Smooth muscle cell of the brain vasculature (primary cell): ENCODE measurements at places on chromosomes 3 and 15.

DNA sequence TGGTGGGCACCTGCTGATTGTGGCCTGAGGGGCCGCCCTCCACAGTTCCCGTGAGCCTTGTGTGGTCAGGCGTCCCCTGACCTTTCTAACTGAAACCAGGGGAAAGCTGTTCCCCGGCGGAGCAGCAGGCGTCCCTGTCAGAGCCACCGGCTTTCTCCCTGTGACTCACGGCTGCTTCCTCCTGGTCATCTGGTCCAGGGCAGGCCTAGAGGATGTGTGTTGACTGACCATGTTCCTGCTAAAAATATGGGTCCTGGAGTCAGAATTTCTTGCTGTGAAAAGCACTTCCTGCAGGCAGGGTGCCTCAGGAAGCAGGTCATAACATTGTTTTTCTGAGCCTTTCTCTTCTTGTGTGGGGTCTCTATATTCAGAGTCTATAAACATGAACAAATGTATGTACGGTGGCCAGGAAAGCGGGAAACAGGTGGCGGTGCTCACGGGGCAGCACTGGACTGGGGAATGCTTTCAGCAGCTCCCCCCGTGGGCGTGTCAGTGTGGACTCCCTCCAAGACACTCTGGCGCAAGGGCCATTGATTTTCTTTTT, 38.4 kb upstream of the CGNL1 start:
- peak; percentile 50 for DNase-seq

DNA sequence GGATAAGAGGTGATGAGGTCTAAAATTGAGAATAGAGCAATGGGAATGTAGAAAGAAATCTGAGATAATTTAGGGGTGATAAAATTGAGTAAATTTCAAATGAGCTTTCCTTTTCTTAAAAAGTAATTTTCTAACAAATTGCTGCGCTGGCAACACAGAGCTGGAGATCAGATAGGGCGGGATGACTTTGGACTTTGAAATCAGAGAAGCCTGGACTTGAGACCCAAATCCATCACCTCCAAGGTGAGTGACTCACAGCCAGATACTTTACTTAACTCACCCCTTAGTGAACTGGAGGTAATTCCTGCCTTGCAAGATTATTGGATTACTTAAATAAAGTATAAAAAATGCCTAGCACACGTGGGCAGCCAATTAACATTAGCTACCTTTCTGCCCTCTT, 80.8 kb downstream of the P2RY1 start:
- no peak for DNase-seq

- no peak for DNase-seq
These were observed 61.6 kb downstream of the TMEM39A start for GRCh38 chr3:119401503-119402440.

DNA sequence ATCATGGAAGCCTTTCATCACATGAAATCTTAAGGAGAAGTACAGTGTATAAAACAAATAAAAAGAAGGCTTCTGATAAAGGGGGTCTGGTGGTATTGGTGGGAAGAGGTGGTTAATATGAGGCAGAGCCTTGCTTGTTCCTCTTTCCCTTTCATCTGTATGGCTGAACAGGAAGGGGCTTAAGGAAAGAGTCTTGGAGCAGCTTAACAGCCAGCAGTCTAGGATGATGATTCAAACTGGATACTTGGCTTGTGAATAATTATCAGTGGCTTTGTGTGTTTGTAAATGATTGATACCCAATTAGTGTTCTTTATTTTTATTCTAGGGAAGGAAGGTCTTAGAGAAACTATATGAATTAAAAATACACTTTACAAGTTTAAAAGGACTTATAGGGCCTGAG, 29.1 kb upstream of the TCAIM start:
- DNase-seq: no peak

DNA sequence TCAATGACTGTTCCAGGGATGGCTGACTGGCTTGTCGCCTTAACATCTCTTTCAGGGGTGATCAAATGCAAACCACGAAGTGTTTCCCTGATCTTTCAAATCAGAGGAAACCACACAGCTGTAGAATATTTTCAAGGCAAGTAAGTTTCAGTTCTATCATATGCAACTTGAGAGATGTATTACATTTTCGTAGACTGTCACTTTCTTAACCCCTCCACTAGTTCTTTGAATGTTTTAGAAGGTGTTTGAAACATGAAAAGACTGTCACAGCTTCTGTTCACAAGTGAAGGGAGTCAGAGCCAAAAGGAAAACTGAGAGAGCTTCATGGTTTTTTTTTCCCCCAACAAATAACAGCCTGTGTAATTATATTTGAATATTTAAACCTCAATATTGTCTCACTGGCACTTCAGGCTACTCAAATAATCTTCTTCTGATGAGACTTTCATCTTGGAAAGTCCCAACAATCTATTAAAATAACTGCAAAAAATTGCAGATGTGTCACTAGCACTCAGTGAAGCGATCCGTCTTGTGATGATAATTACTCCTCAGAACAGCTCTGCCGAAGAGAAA, 25.9 kb upstream of the CAPN7 start:
- DNase-seq: no peak
